Large intestine (tissue), 12 donors: ENCODE measurements at places on chromosomes 2 and 18. TPM values are rescaled to one million over a fixed set of nuclear protein-coding genes. Genes with fewer than 3 reads are reported as not detected.

Gene EPAS1
- 30.7 TPM for polyA plus RNA-seq

- no peak for DNase-seq
- peaks cover 3% of the 10 kb centered on the region for H3K27me3 ChIP-seq
- H3K36me3 ChIP-seq: no peaks in the 10 kb centered on the region
- H3K4me1 ChIP-seq: no peaks in the 10 kb centered on the region
- no peak overlapping the region for H3K27ac ChIP-seq
- no peak overlapping the region for H3K4me3 ChIP-seq
Measured at GRCh38 chr18:59379772-59380522, 20.9 kb upstream of the LMAN1 start.

GRCh38 chr18:26271917-26272549 is 45.8 kb downstream of the TAF4B start:
- H3K4me1 ChIP-seq: no peaks in the 10 kb centered on the region
- peaks cover 3% of the 10 kb centered on the region for H3K36me3 ChIP-seq
- H3K27me3 ChIP-seq: no peaks in the 10 kb centered on the region
- no peak overlapping the region for H3K27ac ChIP-seq

DNA sequence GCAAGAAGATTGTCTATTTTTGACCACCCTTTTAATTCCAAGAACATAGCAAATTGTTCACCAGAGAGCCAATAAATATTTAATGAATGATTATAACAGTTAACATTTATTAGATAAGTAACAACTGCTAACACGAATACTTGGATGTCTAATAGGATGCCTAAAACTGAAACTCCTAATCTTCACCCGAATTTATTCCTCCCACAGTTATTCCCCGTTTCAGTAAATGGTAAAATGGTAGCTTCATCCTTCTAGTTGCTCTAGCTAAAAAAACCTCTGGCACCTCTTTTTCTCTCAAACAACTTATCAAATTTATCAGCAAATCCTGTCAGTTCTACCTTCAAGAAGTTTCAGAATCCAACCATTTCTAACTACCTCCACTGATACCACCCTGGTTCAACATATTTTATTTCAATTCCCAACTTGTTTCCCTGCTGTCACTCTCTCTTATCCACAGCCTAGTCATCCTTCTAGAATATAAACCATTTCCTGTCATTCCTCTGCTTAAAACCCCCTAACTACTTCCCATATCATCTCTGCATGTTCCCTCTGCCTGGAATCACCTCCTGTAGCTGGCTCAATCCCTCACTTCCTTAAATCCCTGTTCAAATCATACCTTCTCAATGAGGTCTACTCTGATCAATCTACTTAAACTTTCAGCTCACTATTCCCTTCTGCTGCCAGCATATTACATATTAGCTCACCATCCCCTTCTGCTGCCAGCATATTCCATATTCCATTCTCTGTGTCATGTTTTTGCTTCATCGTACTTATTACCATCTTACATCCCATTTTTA is 93.8 kb downstream of the ROCK2 start:
- H3K4me3 ChIP-seq: no peak overlapping the region
- no peaks in the 10 kb centered on the region for H3K4me1 ChIP-seq
- H3K27ac ChIP-seq: no peak overlapping the region
- no peak for DNase-seq
- H3K36me3 ChIP-seq: peaks cover 9% of the 10 kb centered on the region
